Motor neuron (in vitro differentiated cells): ENCODE measurements at places on chromosomes 3 and 15.

DNA sequence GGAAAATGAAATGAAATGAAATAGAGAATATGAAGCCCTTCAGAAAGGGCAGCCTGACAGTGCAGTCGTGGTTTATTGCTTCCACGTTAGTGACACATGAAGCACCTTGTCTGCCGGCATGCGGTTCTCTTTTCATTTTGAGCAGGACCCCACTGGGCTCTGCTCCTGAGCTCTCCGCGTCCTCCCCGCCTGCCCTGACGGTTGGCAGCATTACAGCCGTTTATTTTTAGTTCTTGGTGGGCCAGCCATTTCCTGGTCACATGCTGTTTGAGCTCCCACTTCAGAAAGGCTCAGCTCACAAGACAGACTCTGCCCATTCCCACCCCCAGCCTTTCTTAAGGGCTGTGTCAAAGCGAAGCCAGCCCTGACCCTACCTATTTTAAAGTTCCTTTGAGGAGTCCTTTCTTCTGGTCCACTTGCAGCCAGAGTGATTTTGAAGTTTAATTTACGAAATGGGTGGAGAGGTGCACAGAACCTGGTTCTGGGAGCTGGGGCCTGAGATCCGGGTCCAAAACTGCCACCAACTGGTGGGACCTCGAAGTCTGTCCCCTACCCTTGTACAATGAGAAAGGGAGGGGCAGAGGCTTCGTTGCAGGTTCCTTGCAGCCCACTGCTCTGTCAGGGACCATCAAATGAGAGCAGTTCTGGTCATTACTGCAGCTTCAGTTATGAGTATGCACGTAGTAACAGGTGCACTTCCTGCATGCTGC, 60.1 kb downstream of the MGLL start:
- peak; percentile 67 for ATAC-seq

DNA sequence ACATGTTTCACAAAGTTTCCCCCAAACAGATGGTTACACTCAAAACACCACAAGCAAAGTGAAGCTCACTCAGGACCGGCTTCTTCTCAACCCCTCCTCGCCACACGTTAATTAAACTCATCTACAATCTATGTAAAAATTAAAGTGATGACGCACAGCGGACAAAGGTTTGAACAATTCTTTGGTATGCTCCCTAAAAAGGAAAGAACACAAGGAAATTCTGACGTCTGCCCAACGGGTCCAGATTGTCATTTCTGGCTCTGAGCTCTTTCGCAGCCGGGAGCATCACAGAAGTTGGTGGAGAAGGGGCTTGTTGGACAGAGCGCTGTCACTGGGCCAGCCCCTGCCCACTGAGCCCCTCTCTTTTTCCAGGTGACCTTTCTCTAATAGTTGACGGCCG, 173.7 kb upstream of the CHRNA7 start:
- ATAC-seq, result no peak

DNA sequence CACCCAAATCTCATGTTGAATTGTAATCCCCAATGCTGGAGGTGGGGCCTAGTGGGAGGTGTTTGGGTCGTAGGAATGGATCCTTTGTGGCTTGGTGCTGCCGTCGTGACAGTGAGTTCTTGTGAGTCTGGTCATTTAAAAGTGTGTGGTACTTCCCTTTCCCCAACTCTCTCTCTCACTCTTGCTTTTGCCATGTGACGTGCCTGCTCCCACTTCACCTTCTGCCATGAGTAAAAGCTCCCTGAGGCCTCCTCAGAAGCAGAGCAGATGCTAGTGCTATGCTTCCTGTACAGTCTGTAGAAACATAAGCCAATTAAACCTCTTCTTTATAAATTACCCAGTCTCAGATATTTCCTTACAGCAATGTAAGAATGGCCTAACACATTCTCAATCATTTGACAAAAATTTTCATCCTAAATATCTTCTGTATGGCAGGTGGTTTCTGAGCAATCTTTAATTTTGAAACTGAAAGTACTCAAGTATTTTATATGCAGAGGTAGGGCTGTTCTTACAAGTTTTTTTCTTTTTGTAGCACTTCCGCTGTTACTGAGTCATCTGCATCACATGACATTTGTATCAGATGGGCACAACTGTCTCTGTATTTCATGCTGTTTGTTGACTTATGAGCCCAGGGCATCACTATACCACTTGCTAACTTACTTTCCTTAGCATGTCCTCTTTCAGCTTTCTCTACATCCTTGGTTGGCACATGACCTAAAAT, 8.8 kb downstream of the RPL39L start:
- ATAC-seq, result no peak

- ATAC-seq, result no peak
Observed at GRCh38 chr15:81608309-81608829, 234.4 kb upstream of the TMC3 start.

- no peak for ATAC-seq
Observed at GRCh38 chr15:88818920-88819319, 15.7 kb downstream of the ACAN start.

DNA sequence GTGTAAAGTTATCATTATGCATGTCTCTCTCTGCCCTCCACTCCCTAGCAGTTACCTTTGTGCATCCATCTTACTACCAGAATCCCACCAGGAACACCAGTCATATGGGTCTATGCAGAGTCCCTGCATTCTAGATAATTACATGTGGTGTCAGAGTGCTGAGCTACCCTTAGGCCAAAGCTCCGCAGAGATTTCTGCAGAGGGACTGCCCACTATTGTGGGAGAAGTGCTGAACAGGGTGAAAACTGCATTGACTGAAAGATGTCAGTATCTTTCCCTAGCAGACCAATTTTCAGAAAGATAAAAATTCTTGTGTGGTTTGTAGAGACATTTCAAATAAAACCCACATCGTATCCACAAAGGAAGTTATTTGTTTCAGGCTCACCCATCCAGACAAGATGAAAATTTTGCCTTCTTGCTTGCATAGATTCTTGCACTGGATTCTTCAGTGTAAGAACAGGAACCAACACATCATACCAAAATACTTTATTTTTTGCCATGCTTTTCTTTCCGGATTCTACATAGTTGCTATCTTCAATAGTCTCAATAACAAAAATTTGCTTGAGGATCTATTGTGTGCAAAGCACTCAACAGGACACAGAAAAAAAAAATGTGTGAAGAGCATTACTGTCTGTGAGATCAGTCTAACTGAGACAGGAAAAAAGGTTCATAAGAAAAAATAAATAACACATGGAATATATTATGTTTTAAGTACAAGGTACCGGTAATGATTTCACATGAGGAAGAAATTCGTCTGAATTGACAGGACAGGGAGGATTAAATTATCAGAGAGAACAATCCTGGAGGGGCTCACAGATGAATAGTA, 32.0 kb upstream of the CCDC80 start:
- ATAC-seq, result no peak

DNA sequence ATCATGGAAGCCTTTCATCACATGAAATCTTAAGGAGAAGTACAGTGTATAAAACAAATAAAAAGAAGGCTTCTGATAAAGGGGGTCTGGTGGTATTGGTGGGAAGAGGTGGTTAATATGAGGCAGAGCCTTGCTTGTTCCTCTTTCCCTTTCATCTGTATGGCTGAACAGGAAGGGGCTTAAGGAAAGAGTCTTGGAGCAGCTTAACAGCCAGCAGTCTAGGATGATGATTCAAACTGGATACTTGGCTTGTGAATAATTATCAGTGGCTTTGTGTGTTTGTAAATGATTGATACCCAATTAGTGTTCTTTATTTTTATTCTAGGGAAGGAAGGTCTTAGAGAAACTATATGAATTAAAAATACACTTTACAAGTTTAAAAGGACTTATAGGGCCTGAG, 29.1 kb upstream of the TCAIM start:
- no peak for ATAC-seq

DNA sequence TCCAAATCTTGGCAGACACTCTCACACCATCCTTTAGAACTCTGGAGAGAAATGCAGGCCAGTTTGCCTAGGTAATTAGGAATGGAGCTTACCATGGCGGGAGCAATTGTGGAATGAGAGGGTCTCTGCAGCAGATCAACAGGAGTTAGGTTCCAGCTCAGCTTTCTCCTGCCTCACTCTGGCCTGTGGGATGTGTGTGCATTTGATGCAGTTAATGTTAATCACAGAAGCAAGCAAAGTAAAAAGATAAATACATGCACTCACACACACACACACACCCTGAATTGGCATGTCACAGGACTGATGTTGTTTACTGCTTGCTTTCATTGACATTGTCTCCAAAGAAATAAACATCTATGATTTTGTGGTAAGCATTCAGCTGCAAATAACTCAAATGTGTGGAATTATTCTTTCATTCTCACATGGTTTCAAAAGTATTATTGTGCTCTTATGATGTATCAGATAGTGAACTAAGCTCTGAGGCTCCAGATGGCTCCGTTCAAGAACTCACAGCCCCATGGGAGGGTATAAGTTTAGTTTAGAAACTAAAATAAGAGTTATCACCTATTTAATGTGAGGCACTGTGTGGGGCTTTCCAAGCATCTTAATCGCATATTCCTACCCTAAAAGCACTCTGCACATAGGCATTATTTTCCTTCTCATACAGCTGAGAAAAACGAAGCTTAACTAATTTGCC, 31.3 kb upstream of the BFSP2 start:
- ATAC-seq, result peak; percentile 69

DNA sequence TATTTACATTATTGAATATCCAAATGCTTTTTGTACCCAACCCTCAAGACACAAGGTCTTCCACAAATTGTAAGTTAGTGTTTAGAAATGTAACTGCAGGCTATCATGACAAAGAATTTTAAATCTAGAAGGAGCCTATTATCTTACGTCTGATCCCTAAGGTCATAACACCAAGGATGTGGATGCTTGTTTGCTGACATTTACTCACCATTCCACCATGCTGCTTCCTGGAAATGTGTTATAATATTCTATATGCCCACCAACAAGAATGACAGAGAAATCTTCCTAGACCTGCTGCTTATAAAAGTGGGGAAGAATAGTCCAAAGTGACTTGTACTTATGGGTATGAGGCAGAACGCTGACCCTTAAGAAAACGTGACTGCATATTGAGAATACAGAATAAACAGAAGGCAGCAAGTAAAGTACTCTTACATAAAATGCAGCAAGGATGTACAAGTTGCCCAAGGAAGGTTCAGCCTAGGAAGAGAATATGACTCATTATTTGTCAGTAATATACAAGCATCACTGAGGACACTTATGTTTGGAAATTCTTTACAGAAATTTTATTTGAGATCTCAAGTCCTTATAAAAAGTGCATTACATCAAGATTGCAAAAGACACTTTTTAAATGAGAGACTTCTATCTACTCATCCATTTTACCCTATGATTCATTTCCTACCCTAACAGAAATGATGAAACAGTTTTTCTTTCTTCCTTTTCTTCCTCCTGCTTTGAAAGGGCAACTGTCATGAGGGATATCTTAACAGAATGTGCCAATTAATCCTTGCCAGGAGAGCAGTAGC, 59.6 kb downstream of the ESYT3 start:
- peak; percentile 32 for ATAC-seq

GRCh38 chr3:23209747-23210487, 6.8 kb downstream of the UBE2E2 start:
- ATAC-seq, result no peak

GRCh38 chr3:46299608-46300460, 54.1 kb upstream of the CCR2 start:
- ATAC-seq, result no peak

- ATAC-seq, result no peak
Observed at GRCh38 chr3:136255672-136256406, 5.7 kb downstream of the PCCB start.

DNA sequence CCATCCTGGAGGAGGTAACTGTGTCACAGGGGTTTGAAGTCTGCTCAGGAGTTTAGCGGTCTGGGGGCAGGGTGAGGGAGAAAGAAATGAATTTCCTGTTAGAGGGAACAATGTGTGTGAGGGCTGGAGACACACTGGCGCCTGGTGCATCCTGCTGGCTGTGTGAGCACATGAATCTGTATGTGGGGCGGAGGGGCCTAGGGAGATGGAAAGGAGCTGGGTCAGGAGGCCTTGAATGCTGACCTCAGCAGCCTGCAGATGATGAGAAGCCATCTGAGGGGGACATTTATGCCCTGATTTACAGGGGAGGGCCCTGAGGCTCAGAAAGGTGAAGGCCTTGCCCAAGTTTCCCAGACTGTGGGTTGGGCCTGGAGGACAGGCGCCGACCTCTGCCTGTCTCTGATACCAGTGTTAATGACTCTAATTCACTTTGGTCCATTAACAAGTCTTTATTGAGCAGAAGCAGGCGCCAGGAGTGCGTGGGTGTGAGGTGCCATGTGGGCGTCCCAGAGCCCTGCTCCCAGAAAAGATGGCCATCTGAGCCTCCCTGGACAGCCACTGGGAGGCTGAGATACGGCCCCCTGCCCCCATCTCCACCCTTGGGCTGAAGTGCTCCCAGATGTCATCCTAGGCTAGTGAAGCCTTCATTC, 34.8 kb downstream of the LINGO1 start:
- no peak for ATAC-seq

DNA sequence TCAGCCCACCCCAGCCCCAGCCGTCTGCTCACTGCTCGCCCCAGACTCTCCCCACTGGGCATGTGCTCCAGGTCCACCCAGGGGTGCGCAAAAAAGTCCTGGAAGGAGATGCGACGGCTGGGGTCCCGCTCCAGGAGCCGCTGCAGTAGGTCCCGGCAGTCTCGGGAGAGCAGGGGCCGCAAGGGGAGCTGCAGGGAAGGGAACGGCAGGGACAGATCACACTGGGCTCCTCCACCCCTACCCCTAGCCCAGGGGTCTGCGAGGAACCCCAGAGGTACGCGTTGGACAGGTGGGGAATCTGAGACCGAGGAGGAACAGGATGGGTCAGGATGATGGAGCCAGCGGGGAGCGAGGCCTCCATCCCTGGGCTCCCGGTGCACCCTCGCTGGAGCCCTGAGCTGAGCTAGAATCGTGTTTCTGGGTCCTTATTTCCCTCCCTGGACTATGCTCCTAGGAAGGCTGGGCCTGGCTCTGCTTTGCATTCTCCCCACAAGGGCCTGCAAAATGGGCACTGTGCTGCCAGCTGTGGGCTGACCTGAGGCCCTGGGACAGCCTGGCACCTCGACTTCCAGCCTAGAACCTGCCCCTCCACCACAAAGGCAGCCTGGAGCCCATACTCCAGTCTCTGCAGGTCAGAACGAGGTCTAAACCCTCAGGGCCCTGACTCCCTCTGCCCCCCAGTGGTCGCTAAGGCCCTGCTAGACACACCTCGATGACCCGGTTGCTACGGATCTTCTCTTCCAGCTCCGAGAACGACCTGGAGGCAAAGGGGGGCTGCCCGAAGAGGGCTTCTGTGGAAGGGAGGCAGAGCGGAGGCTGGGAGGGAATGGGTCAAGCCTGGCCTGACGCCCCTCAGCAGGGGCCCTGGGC, 3.2 kb downstream of the ULK3 start:
- no peak for ATAC-seq

DNA sequence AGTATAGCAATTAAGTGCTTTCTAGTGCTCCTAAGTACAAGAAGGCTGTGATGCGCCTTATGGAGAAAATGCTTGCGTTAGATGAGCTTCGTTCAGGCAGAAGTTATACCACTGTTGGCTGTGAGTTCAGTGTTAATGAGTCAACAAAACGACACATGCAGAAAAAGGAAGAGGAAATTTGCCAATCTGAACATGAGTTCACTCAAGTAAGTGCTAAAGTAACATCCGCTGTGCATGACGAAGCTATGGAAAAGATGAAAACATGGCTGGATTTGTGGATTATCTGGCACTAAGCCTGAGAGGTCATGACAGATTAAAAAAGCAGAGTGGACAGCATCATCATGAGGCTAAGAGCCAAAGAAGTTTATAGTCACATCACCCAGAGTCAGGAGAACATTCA, 36.9 kb downstream of the SH3BP5 start:
- no peak for ATAC-seq

GRCh38 chr15:36186376-36186775, 393.1 kb upstream of the CDIN1 start:
- no peak for ATAC-seq

GRCh38 chr15:82538961-82539690, 1.1 kb downstream of the RPS17 start:
- no peak for ATAC-seq

- ATAC-seq, result peak; percentile 73
Observed at GRCh38 chr3:120558771-120559241, 37.3 kb upstream of the NDUFB4 start.
